Mesothelial cell of epicardium (in vitro differentiated cells): ENCODE measurements at places on chromosomes 2 and 18. TPM values are rescaled to one million over a fixed set of nuclear protein-coding genes. Genes with fewer than 3 reads are reported as not detected.

GRCh38 chr18:13543144-13543543, 183.2 kb downstream of the FAM210A start:
- peaks cover 15% of the 10 kb centered on the region for H3K4me1 ChIP-seq
- no peak overlapping the region for H3K27ac ChIP-seq
- no peaks in the 10 kb centered on the region for H3K36me3 ChIP-seq
- H3K4me3 ChIP-seq, result no peak overlapping the region
- no peaks in the 10 kb centered on the region for H3K27me3 ChIP-seq

TBR1 gene
- total RNA-seq, result 0.09 to 0.13 TPM in 2 of 3 replicates, not detected in the other

GRCh38 chr2:196591621-196592022, 47.9 kb upstream of the CCDC150 start:
- H3K36me3 ChIP-seq, result no peaks in the 10 kb centered on the region
- H3K27me3 ChIP-seq, result peaks cover 15% of the 10 kb centered on the region
- DNase-seq, result no peak
- H3K4me1 ChIP-seq, result peaks cover 39% of the 10 kb centered on the region
- H3K4me3 ChIP-seq, result peak overlapping the region; percentile 93

DNA sequence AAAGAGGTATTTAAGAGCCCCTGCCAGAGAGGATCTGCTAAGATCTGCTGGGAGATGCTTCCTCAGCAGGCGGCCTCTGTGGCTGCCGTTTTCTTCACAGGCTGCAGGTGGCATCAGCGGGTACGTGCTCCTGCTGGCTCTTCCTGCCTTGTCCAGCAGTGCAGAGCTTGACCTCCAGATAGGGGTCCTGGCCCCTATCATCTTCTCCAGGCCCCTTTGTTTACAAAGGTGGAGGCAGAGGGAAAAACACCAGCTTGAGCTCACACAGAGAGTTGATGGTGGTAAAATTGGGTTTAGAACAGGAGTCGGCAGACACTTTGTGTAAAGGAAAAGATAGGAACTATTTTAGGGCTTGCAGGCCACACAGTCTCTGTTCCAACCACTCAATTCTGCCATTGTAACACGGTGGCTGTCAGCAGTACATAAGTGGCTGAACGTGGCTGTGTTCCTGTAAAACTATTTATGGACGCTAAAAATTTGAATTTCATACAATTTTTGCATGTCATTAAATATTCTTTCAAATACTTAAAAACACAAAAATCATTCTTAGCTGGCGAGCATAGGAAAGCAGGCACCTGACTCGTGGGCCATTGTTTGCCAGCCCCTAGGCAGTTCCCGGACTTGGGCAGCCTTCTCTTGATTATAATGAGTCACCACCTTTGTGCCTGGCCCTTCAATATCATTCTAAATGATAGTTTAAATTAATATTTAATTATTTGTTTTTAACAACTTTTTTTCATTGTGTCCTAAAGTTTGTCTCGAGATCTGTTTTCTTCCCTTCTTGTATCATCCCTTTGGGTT, 98.2 kb upstream of the B3GNT7 start:
- peaks cover 15% of the 10 kb centered on the region for H3K36me3 ChIP-seq
- no peak overlapping the region for H3K27ac ChIP-seq
- H3K4me1 ChIP-seq, result no peaks in the 10 kb centered on the region
- DNase-seq, result peak; percentile 46
- no peaks in the 10 kb centered on the region for H3K27me3 ChIP-seq
- H3K4me3 ChIP-seq, result no peak overlapping the region

DNA sequence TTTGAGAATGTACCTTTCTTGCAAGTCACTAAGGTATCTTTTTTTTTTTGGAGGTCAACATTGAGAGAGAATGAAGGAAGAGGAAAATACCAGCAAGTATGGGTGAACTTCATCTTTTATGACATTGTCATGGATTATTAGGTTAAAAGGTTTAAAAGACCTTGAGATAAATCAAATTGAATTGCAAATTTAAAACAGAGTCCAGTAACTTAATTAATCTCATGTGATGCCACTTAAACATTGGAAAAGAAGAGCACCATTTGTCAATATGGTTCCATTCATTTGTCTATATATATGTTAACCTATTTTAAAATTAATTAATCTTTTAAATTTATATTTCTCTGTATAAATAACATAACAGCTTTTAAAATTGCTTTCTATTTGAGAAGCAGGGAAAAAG, 83.8 kb downstream of the PPP1R1C start:
- H3K4me3 ChIP-seq, result no peak overlapping the region
- no peak for DNase-seq
- no peaks in the 10 kb centered on the region for H3K27me3 ChIP-seq
- no peaks in the 10 kb centered on the region for H3K36me3 ChIP-seq

LIMS3 gene
- 2.0 to 3.1 TPM (median 2.1 TPM) in 3 replicates for total RNA-seq

DNA sequence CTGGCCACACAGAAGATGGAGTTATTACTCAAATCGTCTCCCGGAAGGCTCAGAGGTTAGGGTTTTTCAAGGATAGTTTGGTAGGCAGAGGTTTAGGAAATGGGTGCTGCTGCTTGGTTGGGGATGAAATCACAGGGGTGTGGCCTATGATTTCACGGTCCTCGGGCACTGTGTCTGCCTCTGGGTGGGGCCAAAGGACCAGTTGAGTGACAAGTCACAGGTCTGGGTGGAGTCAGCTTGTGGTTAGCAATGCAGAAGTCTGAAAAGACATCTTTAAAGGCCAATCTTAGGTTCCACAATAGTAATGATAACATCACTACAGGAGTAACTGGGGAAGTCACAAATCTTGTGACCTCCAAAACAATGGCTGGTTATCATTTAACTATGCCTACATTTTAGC, 387.8 kb downstream of the ZNF521 start:
- H3K27me3 ChIP-seq, result peaks cover 37% of the 10 kb centered on the region
- H3K4me3 ChIP-seq, result no peak overlapping the region
- peaks cover 5% of the 10 kb centered on the region for H3K4me1 ChIP-seq
- H3K27ac ChIP-seq, result no peak overlapping the region

- peaks cover 11% of the 10 kb centered on the region for H3K27me3 ChIP-seq
- peaks cover 5% of the 10 kb centered on the region for H3K4me1 ChIP-seq
- no peaks in the 10 kb centered on the region for H3K36me3 ChIP-seq
- no peak overlapping the region for H3K27ac ChIP-seq
Observed at GRCh38 chr2:218383892-218384519, 1.9 kb downstream of the SLC11A1 start.

EFHD1 gene
- 5.3 to 5.6 TPM (median 5.4 TPM) in 3 replicates for total RNA-seq

DNA sequence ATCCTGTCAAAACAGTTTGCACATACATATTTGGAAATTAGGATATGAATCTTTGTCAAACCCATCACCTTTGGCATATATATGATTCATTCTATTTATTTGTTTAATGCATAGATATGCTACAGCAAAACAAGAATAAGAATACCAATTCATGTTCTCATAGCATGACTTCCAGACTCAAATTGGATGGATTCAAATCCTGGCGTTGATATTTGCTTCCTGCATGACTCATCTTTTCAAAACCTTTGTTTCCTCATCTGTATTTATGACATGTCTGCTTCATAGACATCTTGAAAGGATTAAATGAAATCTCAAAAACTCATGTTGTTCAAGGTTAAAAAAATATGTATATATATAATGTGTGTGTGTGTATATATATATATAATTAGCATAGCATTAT, 261.3 kb downstream of the MBD5 start:
- no peaks in the 10 kb centered on the region for H3K27me3 ChIP-seq
- peaks cover 8% of the 10 kb centered on the region for H3K4me1 ChIP-seq
- DNase-seq, result no peak
- H3K36me3 ChIP-seq, result peaks cover 6% of the 10 kb centered on the region
- H3K4me3 ChIP-seq, result no peak overlapping the region
- H3K27ac ChIP-seq, result no peak overlapping the region

DNA sequence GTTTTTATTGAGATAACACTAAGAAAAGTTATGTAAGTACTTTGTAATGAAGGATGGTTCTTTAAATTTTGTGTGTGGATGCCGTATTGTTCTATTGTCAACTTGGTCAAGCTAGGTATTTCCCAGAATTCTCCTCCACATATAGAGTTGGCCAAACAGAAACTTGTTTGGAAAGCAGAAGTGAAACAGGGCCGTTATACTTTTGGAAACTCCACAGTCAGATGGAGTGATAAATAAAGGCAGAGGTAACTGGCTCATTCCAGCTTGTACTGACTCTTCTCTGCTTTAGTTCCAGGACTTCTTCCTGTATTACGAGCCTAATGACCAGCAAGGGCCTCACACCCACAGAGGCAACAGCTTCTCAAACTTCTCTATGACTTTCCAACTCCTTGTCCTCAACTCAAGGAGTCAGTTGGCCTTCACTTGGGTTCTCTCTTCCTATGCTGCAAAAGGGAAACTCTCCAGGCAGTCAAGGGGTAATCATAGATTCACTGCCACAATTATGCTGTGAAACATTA, 16.4 kb upstream of the STARD7 start:
- no peak for DNase-seq
- H3K36me3 ChIP-seq, result no peaks in the 10 kb centered on the region
- no peaks in the 10 kb centered on the region for H3K4me1 ChIP-seq
- H3K4me3 ChIP-seq, result no peak overlapping the region
- no peak overlapping the region for H3K27ac ChIP-seq

GRCh38 chr18:55236150-55236931, 277.1 kb upstream of the CCDC68 start:
- H3K27ac ChIP-seq, result peak overlapping the region; percentile 8
- H3K4me1 ChIP-seq, result peaks cover 21% of the 10 kb centered on the region
- no peak overlapping the region for H3K4me3 ChIP-seq
- DNase-seq, result no peak
- peaks cover 5% of the 10 kb centered on the region for H3K36me3 ChIP-seq

- H3K27ac ChIP-seq, result peak overlapping the region; percentile 91
- no peaks in the 10 kb centered on the region for H3K27me3 ChIP-seq
- DNase-seq, result no peak
Observed at GRCh38 chr2:177295484-177295883, 31.0 kb upstream of the NFE2L2 start.

CXCR2 gene
- total RNA-seq, result 0.31 to 0.83 TPM (median 0.32 TPM) in 3 replicates

DNA sequence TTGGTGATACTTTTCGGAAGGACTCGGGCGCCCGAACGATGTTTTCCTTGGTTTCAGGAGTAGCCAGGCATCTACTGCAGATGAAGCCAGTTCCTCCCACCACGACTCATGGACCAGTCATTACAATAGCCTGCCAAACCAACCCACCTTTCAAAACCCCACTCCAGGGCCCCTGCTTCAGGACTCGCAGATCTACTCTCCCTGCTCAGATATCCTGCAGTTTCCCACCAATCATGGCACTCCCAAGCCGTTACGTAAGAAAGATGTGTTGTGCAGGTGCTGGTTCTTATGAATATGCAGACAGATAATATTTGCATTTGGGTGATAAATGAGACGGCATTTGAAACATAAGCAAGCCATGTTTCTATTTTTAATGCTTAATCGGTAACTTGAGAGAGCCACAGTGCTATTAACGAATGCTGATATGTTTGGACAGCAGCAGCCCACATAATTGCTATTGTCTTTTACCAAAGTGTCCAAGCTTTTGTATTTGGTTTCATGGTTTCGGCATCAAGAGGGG, 3.5 kb upstream of the CYS1 start:
- peaks cover 69% of the 10 kb centered on the region for H3K27me3 ChIP-seq
- H3K27ac ChIP-seq, result no peak overlapping the region
- H3K4me1 ChIP-seq, result peaks cover 15% of the 10 kb centered on the region
- no peaks in the 10 kb centered on the region for H3K36me3 ChIP-seq
- DNase-seq, result no peak
- no peak overlapping the region for H3K4me3 ChIP-seq

DNA sequence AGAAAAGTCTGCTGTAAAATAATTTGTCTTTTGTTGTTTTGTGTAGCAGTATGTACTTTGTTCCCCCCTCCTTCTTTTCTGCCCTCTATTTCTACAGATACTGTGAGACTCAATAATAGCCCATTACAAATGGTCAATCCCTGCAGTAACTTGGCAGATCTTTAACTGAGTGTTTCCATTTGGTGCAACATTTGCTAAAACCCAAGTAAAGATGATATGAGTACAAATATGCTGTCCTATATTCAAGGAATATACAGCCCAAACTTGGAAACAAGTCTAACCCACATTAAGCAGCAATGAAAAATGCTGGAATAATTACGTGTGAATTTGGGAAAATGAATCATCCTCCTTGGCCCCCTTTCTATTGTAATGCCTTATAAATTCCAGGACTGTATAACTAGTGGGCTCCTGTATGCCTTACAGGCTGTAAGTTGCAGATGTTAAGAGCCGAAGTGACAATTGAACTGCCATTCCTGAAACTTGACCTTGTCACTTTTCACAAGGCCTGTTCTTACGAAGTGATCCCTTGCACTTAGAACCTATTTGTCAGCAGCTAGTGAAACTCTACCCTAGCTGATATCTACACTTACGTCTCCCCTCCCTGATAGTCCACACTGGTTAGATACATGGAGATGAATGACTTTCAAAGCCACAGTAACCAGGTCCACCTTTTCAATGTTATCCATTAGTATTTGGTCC, 104.9 kb downstream of the IRS1 start:
- H3K4me1 ChIP-seq, result peaks cover 29% of the 10 kb centered on the region
- no peak for DNase-seq
- no peak overlapping the region for H3K4me3 ChIP-seq
- no peaks in the 10 kb centered on the region for H3K36me3 ChIP-seq
- peak overlapping the region; percentile 5 for H3K27ac ChIP-seq
- no peaks in the 10 kb centered on the region for H3K27me3 ChIP-seq

EMX1 gene
- total RNA-seq, result 0.09 TPM in 2 of 3 replicates, not detected in the other

- H3K4me1 ChIP-seq, result peaks cover 51% of the 10 kb centered on the region
- H3K36me3 ChIP-seq, result no peaks in the 10 kb centered on the region
Observed at GRCh38 chr2:5392658-5393057, 299.5 kb upstream of the SOX11 start.

DNA sequence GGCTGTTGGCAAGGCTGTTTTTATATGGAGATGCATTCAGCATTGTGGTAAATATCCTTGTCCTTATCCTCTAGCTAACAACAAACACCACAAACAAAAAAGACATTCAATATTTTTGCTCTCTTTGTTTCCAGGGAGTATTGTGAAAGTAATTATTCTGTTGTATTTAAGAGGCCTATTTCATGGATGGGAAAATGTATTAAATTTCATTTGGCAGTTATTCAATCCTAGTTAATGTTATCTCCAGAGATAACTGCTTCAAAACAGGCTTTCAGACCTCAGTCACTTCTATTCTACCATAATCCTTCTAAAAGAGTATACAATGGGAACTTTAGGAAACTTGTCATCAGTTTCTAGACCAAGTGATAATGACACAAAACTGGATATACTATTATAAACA, 280.5 kb upstream of the CCDC68 start:
- no peak for DNase-seq
- no peaks in the 10 kb centered on the region for H3K27me3 ChIP-seq
- H3K36me3 ChIP-seq, result peaks cover 4% of the 10 kb centered on the region
- H3K27ac ChIP-seq, result peak overlapping the region; percentile 60
- H3K4me1 ChIP-seq, result peaks cover 39% of the 10 kb centered on the region

DNA sequence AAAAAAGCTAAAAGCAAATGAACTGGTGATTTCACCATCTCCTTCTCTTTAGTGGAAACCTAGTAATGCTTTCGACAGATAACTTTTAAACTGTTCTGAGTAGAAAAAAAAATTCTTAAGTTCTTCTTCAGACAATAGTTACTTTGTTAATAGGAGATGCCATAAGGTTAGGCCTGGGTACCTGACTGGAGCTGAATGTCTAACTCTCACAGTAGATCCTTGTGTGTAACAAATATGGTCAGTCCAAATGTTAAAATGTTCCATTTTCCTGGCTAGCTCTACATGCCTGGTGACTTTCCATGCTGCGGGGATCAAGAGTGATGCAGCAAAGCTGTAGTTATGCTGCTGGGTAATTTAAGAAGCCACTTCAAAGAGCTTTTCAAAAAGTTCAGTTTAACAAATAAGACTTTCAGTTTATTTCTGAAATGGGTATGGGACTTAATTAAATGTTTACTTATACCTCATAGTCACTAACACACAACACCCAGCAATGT, 264.0 kb upstream of the SESTD1 start:
- no peaks in the 10 kb centered on the region for H3K36me3 ChIP-seq
- H3K27me3 ChIP-seq, result no peaks in the 10 kb centered on the region
- no peak overlapping the region for H3K4me3 ChIP-seq
- no peak for DNase-seq
- H3K4me1 ChIP-seq, result peaks cover 2% of the 10 kb centered on the region
